NCI-H1105 (cell line): ENCODE measurements at places on chromosomes 13 and 19.

DNA sequence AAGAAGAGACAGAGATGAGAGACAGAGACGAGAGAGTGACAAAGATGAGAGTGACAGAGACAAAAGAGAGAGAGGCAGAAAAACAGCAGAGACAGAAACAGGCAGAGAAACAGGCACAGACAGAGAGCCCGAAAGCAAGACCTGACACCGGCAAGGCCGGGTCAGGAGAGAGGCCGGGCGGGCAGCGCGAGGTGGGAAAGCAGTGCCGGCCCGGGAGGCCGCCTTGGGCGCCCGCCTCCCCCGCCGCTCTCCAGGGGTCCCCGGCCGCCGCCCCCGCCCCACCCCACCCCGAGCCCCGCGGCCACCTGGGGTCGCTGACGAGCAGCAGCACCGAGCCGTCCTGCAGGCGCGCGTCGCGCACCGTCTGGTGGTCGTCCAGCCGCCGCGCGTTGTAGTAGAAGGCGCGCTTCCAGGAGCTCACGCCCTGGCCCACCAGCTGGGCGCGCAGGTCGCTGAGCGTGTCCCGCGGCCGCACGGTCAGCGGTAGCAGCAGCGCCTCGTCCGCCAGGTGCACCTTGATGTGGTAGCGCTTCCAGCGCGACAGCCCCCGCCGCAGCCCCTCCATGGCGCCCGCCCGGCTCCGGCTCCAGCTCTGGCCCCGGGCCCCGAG is at the start of gene TINCR:
TINCR (minus strand) TSS at position 594 of the 610 bp plus-strand sequence.
- DNase-seq = no peak

GRCh38 chr13:83221813-83222241 is 660.4 kb downstream of the SLITRK1 start:
- no peak for DNase-seq

- no peak for DNase-seq
These were observed 66.0 kb upstream of the FREM2 start for GRCh38 chr13:38620876-38621275.

DNA sequence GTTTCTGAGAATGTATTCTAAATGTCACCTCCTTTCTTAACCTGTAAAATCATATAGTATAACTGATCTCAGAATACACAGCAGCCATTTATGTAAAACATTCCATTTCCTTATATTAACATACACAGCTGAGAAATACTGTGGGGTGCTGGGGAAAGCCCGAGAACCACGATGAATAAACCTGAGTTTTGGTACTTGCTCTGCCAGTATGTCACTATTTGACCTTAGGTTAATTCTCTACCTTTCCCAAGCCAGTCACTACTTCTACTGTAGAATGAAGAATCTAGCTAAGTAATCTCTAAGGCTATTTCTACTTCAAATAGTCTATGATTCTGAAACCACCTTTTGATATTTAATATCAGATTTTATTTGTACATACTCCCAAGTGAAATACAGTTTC is 173.7 kb downstream of the TBC1D4 start:
- no peak for DNase-seq

DNA sequence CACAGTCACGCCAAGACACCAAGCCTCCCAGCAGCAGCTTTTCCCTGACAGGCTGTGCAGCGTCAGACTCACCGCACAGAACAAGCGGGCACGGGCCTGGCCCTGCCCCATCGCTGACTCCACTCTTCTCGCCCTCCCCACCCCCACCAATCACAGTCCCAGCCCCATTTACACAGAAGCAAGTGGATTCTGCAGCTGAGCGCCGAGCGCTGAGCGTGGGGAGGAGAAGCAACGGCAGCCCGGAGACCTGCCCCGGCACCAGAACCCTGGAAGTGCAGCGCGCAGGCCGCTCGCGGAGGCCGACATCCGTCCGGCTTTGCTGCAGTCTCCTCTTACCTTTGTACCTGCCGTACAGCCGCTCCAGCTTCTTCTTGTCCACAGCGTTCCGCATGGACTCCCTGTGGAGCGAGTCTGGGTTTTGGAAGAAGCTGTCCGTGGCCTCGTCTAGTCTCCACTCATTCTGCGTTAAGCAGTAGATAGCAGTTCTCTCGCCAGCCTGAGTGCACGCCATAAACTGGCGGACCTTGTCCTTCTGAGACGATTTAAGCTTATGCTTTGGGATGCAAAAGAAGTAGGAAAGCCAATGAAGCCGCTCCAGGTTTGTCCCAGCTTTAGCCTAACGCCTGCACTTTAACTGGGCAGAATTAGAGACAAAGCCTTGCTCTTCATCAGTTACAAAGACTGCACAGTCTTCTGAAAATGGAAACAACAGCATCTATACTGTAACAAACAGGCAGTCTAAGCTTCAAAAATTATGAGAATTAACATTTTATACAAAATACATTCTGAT is 6.8 kb downstream of the DCUN1D2 start:
- no peak for DNase-seq

DNA sequence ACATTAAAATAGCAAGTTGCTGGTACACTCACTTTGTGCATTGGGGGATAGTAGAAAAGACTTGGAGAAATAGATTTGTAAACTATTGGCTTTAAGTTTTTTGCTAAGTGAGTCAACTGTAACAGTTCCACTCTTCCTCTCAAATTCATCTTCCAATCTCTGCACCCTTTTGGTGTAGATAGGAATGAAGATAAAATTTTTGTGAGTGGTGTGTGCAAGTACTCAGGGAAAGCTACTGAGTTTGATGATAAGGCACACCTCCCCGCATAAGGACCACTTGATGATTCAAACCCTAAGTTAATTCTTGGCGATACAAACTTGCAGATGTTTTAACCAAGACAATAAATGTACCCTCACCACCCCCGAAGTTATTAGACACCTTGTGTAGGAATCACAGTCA is 168.3 kb upstream of the SLITRK1 start:
- no peak for DNase-seq

DNA sequence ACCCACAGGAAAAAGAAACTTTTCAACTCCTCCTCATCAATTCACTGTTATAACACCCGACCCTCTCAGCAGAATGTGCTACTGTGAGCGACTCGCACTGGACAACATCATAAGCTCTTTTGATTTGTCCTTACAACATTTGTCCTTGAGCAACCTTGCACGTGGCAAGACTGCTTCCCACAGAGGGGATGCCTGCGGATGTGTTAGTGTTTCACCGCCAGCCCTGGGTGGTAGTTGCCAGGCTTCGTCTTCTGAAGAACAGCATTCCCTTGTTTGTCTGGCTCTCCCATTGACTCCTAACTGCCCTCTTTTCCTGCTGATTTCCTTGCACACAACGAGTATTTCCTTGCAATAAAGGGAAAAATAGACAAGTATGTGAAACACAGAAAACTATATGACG is 111.4 kb upstream of the SLC7A1 start:
- DNase-seq = no peak

- DNase-seq = peak; percentile 73
These were observed at the start of gene PLEKHF1 for GRCh38 chr19:29665215-29665825. Gene PLEKHF1 (plus strand): TSS chr19:29665461. CDS start chr19:29673840, 8,379 bp downstream.

DNA sequence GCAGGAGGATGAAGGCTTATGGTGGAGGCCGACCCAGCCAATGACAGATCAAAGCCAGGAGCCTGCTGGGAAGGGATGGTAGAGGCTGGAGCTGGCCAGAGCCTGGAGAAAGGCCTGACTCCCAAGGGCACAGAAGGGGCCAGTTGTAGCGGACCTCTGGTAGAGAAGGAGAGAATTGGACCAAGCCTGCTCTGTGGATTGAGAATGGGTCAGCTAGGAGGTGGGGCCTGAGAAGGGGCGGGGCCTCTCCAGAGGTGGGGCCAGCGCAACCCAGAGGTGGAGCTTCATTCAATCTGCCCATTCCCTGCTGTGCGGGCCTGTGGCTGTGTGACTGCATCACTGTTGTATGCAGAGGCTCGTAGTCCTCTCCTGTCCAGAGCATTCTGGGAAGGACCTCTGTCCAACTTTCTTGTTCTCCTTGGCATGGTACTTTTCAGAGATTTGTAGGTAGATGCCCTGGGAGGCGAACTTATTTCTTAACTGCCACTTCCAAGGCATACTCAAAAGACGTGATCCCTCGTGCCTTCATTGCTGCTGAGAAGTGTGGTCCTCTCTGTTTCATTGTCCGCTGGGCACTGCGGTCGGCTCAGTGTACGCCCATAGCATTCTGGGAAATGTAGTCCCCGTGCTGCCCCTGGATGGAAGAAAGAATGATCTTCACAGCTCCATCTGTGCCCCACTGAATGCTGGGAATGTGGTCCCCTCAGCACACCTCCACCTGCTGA is 6.7 kb downstream of the GRIN2D start:
- DNase-seq = no peak

DNA sequence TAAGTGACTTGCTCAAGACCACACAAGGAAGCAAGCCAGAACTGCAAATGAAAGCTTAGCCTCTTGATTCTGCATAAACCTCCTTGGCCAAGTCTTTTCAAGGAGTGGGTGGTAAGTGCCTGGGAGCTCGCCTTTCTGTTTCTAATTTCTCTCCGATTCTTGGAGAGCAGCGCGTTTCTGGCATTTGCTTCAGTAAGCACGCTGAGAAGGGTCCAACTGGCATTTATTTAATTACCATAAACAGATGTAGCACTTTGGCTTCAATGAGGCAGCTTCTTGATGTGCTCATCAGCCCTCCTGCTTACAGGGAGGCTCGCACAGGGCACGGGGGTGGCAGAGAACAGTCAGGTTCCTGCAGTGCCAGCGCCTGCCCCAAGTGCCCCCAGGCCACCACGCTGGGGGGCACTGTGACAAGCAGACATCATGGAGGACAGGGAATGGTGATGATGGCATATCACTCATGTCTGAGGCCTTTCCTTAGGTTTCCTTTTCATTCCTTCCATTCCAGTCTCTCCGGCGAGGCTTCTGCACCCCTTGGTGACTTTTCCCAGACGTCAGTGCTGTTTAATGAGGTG is 13.3 kb downstream of the SIAH3 start:
- DNase-seq = no peak

DNA sequence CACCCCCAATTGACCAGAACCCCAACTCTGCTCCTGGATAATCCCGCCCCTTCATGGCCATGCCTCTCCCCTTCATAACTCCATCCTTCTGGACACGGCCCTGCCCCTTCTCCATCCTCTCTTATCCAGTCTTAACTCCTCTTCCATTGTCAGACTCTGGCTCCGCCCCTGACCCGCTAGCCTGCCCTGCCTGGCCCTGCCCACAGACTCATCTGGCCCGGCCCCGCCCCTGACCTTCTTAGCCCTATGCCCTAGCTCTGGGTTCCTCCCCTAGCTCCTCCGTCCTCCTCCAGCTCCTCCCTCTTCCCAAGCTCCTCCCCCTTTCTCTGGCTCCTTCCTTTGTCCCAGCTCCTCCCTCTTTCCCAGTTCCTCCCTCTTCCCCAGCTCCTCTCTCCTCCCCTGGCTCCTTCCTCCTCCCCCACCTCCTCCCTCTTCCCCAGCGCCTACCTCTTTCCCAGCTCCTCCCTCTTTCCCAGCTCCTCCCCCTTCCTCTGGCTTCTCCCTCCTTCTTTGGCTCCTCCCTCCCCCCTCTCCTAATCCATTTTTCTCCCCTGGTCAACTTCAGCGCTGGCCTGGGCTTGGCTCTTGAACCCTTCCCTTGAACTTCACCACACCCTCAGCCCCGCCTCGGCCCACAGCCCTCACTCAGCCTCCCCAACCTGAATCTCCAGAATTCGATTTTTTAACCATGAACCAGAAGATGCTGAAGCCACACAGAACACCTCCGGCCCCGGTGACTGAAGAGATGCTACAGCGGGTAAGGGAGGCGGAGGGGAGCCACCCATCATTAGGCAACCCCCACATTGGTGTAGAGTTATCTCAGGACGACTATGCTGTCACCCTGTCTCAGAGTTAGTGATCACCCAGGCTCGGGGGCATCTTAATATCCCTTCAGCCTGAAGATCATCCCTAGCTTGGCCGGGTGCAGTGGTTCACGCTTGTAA is 9.2 kb upstream of the ZNF358 start:
- DNase-seq = no peak

GRCh38 chr19:6593651-6594416 is 2.9 kb upstream of the CD70 start:
- DNase-seq = no peak

DNA sequence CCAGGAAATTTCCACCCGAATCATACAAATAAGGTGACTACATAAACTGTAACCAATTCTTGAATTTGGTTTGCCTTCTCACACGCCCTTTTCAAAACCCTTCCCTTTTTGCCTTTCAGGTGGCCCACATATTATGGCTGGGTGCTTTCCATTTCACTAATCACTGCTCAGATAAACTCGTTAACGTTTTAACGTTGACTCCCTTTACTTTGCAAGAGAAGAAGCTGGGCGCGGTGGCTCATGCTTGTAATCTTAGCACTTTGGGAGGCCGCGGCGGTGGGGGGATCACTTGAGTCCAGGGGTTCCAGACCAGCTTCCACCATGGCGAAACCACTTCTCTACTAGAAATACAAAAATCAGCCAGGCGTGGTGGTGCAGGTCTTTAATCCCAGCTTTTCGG is 19.8 kb upstream of the ZNF91 start:
- no peak for DNase-seq

DNA sequence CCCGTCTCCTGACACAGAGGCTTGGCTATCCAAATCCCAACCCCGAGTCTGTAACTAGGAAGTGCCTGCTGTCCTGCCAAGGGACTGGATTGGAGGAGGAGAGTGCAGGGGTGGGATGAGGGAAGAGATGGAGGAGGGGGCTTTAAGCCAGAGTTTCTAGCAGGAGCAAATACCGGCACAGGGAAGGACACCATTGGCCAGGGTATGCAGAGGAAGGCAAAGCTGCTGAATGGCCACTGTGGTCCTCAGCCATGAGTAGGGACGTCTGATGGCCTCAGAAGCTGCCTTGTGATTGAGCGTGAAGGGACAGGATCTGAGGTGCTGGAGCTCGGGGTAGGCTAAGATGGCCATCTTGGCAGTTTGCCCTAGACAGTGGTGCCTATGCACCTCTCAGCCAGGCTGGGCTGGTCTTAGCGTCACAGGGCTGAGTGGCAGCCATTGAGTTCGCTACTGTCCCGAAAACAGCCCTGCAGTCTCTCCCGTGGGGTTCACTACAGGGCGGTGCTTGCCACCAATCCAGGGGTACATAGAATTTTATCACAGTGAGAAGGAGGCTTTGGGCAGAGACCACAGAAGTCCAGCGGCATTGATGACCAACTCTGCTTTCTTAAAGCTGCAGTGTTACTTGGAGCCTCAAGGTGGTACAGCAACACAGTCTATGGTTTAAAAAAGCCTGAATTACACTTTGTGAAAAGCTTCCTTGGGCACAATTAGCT is 61.8 kb downstream of the AKAP11 start:
- peak; percentile 13 for DNase-seq

GRCh38 chr13:98004107-98004506 is 50.6 kb downstream of the IPO5 start:
- DNase-seq = no peak

GRCh38 chr19:33905473-33905936 is 108.8 kb downstream of the KCTD15 start:
- DNase-seq = no peak
